ENCODE measurements at places on chromosomes 6 and 20. TPM values are rescaled to one million over a fixed set of nuclear protein-coding genes. Genes with fewer than 3 reads are reported as not detected.

- no peak for DNase-seq
Observed at GRCh38 chr6:118578617-118579016, 30.5 kb downstream of the PLN start.

- DNase-seq, result no peak
Observed at GRCh38 chr6:18371656-18372055, 15.5 kb upstream of the RNF144B start.

DNA sequence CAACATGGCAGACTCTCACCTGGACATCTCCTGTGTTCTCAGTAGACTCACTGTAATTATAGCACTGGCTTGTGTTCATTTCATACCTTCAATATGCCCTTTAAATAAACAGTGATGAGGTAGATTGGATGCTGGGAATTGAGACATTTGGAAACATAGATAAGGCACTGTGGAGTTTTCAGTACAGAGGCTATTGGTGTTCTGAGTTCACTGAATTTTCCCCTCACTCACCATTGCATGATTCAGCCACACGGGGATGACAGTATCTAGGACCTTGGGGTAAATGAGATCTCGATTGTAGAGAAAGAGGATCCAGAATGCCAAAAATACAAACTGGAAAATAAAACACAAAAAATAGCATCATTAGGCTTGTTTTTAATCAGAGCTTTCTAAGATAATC is 12.6 kb downstream of the ADTRP start:
- DNase-seq, result no peak

Gene UBD
- 0.47 TPM for total RNA-seq

All from occipital lobe (tissue), 3 donors.